Amniotic stem cell (primary cell): ENCODE measurements at places on chromosomes 16 and 17.

DNA sequence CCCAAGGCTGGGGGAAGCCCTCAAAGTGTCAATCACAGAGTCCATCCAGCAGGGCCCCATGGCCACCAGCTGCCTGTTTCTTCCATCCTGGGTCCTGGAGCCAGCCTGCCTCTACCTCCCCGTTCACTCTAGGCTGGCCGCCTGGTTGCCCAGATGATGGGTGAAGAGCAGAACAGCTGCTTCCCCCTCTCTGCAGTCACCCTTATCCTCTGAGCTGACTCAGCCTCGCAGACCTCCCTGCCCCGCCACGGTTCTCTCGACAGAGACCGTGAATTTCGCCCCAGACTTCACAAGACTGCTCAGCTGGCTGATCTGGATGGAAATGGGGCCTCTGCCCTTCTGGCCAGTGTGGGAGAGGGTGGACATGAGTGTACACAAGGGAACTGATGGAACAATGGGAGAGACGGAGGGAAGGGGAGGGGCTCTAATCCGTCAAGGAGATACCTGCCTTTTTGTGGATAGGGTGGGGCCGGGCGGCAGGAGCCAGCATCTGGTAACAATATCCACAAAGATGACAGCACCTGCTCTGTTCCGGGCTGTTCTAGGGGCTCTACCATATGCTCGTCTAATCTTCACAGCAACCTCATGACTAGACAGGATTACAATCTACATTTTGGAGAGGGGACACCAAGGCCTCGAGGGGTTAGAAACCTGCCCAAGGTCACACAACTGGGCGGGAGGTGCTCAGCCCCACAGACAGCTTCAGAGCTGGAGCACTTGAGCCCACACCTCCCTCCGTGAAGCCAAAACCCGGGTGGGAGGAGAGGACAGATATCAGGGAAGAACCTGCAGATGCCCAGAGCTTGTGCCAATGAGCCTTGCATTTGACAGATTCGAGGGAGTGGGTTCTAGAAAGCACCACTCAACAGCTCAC is 136.0 kb downstream of the SDK2 start:
- no peak for DNase-seq

- DNase-seq: no peak
Observed at GRCh38 chr17:73391331-73392265, 79.8 kb upstream of the CDC42EP4 start.

- DNase-seq: no peak
Observed at GRCh38 chr16:2970563-2970962, 1.4 kb downstream of the PAQR4 start.

DNA sequence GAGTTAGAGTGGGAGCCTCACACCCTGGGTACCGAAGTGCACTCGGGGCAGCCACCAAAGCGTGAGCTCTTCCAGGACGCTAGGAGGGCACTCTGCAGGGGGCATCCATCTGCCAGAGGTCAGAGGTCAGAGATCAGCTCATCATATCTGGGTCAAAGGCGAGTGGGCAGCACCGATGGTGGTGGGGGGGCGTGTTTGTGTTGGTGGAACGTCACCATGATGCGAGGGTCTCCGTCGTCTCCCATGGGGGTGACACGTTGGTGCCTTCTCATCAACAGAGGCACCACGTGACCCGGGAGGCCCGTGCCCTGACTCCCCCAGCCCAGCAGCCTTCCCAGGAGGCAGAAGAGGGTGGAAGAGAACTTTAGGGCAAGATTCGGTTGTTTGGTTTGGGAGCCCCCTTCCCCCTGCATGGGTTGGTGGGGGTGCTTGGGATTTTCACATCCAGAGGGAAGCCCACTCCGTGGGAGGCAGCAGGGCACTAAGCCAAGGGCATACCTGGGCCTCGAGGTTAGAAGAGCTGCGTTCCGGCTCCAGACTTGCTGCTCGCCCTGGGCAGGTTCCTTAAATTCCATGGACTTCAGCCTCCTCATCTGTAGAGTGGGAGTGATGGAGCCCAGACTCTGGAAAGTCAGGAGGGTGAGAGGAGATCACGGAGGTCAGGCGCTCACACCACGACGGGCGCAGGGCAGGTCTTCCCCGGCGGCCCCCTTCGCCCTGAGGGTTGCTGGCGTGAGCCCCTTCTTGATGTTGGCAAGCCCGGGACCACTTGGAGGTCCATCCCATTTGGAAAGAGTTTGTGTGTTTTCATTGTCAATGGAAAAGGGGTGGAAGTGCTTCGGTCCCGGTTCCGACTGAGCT is 14.0 kb downstream of the CRISPLD2 start:
- DNase-seq: no peak

- DNase-seq: no peak
Observed at GRCh38 chr17:4375039-4375748, 8.7 kb upstream of the UBE2G1 start.

- no peak for DNase-seq
Observed at GRCh38 chr17:38731526-38732294, 1.6 kb downstream of the CISD3 start.

- peak; percentile 31 for DNase-seq
Observed at GRCh38 chr16:51392521-51393187, 241.6 kb upstream of the SALL1 start.

DNA sequence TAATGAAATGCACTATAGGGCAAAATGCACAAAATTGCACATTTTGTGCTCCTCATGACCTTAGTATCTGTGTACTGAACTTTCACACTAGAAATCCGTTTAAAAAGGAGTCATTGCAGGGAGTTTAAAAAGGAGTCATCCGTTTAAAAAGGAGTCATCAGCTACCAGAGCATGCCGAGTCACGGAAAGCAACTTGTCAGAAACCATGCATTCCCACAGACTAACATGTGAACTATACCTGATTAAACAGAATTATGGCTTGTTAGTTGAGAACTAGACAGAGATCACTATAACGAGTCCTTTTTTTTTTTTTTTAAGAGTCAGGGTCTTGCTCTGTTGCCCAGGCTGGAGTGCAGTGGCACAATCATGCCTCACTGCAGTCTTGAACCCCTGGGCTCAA is 35.9 kb downstream of the SLC6A4 start:
- no peak for DNase-seq

- no peak for DNase-seq
Observed at GRCh38 chr16:19722981-19723380, 4.9 kb downstream of the IQCK start.

DNA sequence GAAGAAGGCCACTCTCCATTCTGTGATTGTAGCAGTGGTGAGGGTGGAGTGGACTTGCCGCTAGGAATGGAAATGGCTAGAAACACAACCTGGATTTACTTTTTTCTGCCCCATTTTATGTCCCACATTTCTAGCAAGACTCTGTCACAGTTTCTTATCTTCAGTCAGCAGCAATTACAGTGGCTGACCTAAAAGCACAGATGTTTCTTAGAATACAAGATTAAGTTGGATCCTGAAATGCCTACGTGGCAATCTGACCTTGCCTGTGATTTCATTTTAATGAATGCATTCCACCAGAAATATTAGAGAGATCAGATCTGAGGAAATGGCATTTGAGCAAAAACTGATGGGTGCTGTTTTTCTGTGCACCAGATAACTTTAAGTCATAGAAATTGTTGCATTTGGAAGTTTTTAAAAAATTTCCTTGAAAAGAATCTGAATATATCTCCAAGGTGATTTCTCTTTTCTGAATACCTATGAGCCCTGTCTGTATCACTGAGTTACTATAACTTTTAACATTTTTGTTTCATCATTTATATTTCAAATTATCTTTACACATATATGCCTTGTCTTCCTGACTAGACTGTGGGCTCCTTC is 5.4 kb downstream of the HEATR3 start:
- no peak for DNase-seq

DNA sequence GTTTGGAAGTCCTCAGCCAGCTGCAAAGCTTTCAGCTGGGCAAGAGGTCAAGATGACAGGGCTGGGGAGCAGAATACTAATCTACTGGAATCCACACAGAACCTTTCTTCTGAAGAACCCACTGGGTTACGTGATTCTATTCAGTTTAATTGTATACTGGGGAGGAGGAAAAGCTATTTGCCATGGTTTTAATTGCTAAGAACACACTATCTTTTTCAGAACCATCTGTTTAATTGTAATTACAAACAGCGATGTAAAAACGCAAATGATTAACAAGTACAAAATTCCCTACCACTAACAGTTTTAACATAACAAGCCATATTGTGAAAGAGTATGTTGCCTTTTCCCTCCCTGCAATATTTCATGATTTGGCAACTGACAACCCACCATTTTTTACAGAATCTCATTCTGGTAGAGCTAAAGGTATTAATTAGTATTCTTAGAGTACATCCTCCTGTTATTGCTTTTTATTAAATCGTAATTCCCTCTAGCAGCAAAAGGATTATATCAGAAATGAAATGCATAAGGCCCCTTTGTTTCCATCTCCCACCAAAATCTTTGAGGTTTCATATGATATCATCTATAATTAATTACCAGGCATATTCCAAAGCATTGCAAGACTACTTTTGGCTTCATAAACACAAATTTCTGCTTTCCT is 12.1 kb downstream of the HYDIN start:
- DNase-seq: no peak

GRCh38 chr17:2681650-2682049 is 29.9 kb downstream of the CLUH start:
- DNase-seq: no peak

DNA sequence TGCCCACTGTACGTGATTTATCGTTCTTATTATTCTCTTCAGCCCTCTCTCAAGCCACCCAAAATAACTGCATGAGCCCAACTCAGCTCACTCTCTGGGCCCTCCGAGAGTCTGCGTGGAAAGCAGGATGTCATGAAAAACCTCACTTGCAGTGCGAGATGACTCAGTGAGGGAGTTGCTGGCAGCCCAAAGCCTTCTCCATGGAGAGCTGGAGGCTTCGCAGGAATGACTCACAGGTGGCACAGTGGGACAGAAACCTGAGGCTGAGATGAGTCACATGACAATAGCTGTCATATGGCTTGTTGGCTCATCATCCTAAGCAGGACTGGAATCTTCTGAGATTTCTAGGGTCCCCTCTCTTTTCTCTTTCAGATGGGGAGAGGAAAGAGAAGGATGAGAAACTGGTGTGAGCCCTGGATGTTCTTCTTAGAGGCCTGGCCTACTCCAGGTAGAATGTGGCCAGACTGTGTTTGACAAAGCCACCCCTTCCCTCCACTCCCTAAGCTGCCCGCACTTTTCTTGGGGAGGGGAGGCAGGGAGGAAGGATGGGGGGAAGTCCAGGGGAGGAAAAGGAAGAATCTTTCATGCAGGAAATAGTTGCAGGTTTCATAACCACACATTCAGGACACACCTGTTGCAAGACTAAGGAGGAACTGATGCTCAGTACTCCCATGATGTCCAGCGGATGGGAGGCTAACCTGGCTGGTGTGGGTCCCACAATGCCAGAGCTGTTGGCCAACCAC is 160.6 kb upstream of the RPL38 start:
- DNase-seq: no peak

GRCh38 chr16:24653725-24654124 is 75.7 kb upstream of the TNRC6A start:
- DNase-seq: no peak

GRCh38 chr17:54694287-54694887 is 206.3 kb upstream of the TOM1L1 start:
- DNase-seq: no peak
